Stimulated activated CD4-positive, alpha-beta T cell treated with anti-CD3 and anti-CD28 coated beads, Interleukin-12 subunit alpha, Interleukin-12 subunit beta, amount 100 ng/mL, for 24 hours (primary cell): ENCODE measurements at places on chromosomes 7 and 10.

DNA sequence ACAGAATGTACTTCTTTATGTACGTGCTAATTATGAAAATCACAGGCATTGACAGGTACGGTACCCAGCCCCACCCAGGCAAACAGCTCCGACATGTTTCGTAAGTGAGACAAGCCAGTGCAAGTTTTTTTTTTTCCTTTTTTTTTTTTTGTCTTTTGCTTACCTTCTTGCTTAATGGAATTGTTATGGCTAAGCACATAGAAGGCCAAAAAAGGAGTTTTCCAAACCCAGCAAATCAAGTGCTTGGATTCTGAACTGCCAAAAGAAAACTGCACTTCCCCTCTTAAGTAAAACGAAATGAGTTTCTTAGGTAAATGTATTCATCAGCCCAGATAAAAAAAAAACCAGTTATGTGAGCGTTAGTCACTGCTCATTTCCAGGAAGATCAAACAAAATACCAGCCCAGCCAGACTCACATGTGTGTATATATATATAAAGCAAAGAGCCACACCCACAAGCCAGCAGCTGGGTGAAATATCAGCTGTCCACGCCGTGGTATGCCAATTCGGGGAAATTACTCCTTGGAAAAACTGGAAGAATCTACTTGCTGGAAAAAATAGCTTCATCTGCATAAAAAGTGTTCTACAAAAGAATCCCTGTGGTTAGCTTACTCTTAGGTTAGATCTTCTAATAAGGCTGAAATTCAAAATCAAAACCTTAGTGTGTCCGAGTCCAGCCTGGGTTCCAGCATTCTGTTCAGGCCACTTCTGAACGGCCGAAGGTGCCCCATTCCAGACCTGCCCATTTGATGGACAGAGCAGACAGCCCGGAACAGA is 8.0 kb downstream of the KLF6 start:
- no peak for DNase-seq

GRCh38 chr7:44980393-44981034 is 1.7 kb upstream of the MYO1G start:
- peak; percentile 41 for DNase-seq

DNA sequence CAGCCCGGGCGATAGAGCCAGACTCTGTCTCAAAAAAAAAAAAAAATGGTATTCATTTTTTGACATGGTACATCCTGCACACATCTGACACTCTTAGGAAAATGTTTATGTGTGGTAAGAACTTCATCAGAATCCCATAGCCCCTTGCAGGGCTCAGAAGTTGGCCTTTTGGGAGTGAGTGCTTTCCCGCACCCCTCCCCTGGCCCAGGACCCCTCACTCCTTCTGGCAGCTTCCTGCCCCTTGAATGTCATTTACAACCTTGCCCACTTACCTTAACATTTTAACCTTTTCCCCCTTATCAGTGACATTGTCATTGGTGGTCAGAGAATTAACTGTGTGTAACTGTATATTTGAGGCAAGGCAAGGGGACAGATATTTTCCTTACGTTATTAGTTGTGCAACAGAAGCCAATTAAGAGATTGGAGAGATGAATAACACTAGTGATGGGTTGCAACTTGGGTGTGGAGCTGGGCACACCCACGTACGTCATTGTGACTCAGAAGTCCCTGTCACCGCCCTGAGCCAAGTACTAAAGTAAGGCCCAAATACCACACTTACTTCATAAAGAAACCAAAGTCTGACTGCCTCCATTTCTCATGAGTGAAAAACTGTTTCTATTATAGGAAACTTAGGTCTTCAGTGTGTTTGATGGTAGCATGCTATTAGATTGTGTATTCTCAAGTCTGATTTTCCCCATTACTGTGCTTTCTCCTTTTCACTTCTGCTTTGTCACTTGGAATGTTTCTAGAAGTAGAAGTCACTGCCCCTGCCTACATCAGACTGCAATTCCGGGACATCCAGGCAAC is 31.6 kb downstream of the OGDH start:
- DNase-seq: peak; percentile 68

GRCh38 chr10:88241501-88241900 is 341.6 kb downstream of the RNLS start:
- no peak for DNase-seq

GRCh38 chr10:60384708-60385398 is 4.8 kb downstream of the ANK3 start:
- no peak for DNase-seq

- DNase-seq: no peak
Observed at GRCh38 chr10:99784016-99784726, 1.7 kb downstream of the ABCC2 start.

GRCh38 chr7:93060865-93061264 is 56.9 kb downstream of the SAMD9 start:
- no peak for DNase-seq

DNA sequence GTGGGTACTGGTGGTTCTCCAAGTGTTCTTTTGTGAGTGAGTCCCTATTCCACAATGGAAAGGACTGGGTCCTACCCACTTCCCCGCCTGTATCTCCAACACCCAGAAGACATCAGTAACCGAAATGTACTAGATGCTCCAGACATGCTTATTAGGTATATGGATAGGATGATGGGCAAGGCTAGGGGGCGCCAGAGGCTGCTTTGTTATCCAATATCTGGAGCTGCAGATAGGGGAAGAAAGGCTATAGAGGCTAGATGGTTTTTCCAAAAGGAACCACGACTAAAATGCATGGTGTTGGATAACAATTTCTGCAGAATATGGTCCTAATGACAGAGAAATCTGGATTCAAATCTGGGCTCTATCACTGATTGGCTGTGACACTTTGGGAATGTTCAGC is 56.2 kb upstream of the TM9SF3 start:
- peak; percentile 56 for DNase-seq

GRCh38 chr7:153408360-153409335 is 643.5 kb upstream of the DPP6 start:
- DNase-seq: no peak

- no peak for DNase-seq
Observed at GRCh38 chr7:134792968-134793367, 13.5 kb downstream of the CALD1 start.

GRCh38 chr10:22301193-22301592 is 15.0 kb upstream of the COMMD3 start:
- no peak for DNase-seq

- peak; percentile 55 for DNase-seq
Observed at GRCh38 chr7:1664711-1665548, 5.1 kb upstream of the ELFN1 start.

DNA sequence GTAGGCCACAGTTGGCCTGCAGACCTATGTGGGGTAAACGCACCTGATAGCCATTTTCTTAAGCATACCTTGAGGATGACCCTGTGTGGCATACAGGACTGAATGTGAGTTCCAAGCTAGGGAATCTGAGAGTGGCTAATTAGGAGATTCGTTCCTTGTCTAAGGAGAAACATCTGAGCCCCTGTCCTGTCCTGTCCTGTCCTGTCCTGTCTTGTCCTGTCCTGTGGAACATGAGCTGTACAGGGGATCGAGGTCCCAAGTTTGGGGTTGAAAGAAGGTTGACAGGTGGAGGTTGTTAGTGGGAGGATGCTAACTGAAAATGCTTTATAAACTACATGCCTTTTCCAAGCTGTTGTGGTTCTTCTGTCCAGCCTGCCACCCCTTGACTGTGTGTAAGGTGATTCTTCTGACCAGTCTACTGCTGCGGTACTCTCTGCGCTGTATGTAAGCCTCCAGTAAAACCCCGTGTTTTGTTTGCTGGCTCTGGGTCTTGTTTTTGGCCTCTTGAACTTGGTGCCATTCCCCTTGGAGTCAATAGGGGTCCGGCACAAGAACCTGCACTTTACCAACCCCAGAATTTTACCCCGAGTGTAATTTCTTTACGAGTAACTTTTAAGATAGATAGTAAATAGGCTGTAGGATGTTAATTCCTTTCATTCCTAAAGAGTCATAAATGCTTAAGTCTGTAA is 26.4 kb downstream of the ZNRF2 start:
- no peak for DNase-seq

GRCh38 chr7:68216051-68216450 is 1219.4 kb downstream of the TYW1 start:
- DNase-seq: no peak

GRCh38 chr10:100743626-100744135 is 1.7 kb upstream of the PAX2 start:
- no peak for DNase-seq

- no peak for DNase-seq
Observed at GRCh38 chr7:69753981-69754380, 155.7 kb downstream of the AUTS2 start.

DNA sequence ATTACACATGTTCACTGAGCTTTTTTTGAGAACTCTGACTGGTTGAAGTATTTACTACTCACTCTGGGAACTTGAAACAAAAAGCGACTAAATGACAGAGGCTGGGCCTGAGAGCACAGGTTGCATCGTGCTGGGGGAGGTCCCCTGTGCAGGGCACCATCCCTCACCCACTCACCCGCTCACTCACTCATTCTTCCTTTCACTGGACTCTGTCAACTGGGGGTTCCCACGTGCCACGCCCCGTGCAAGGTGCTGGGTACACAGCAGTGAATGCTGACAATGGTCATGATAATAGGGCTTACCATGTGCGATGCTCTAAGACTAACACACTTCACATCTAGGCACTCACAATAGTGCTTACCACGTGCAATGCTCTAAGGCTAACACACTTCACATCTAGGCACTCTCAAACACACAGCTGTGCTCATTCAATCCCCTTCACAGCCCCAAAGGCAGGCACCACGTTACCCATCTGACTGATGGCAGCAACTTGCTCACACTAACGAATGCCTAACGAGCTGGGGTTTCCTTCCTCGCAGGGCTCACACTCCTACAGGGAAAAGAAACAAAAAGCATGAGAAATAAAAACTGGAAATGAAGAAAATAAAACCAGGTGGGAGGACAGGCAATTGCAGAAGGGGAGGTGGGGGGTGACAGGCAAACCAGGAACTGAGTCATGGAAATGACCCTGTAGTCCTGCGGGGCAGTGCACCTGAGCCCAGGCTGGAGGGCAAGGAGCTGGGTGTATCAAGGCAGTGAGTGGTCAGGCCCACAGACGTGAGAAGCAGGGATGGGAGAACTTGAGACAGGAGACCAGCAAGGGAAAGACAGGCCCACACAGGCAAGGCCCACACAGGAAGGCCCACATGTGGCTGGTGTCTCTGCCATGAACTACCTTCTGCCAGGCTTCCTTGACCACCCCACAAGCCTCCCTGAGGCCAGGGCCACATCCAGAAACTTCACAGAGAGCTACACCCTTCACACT is 147.0 kb upstream of the FAM20C start:
- no peak for DNase-seq

DNA sequence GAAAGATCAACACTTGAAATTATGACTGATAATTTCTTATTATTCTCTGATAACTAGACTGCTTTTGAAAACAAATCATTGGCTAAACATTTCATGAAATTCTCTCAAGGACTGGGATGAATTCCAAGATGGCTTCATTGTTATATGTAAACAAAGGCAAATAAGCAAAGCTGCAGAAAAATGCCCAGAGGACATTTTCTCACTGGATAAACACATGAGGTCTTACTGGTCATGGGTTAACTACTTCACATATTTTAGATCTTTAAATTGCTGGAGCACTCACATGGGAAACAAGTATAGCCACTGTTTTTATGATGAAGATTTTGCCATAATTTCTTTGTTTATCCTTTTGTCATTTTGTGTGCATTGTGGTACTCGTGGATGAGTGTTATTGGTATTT is 239.1 kb downstream of the PHF14 start:
- DNase-seq: no peak

DNA sequence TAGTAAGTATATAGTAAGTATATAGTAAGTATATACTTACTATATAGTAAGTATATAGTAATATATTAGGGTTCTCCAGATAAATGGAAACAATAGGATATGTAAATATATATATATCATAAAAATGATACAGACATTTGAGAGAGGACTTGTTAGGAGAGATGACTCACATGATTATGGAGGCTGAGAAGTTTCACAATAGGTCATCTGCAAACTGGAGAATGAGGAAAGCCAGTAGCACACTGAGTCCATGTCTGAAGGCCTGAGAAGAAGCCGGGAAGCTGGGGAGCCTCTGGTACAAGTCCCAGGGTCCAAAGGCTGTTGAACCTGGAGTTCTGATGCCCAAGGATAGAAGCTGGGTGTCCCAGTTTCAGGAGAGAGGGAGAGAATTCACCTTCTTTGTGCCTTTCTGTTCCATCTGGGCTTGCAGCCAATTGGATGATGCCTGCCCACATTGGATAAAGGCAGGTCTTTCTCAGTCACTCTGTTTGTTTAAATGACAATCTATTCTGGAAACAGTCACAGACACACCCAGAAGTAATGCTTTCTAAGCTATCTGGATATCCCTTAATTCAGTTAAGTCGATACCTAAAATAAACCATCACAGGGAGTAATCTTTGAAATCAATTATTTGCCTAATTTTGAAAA is 205.5 kb upstream of the CDC14C start:
- no peak for DNase-seq

DNA sequence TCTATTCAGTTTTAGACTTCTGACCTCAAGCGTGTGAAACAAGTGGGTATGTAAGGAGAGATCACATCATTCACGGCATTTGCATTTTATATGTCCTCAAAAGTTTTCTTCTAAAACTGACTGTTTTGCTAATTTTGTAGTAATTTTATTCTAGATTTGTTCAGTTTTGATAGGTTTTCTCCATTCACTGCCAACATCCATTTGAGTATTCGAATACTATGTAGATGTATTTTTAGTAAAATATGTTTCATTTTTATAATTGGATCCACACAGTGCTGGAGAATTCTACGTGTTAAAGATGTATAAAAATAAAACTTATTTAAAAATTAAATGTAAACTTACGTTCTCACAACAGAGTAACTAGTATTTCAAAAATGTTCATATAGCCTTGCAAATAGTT is 503.0 kb downstream of the CNTNAP2 start:
- DNase-seq: no peak

- no peak for DNase-seq
Observed at GRCh38 chr7:108203537-108203936, 73.4 kb upstream of the LAMB4 start.

- no peak for DNase-seq
Observed at GRCh38 chr10:44910602-44911001, 535 bp upstream of the TMEM72 start.

GRCh38 chr10:7046615-7047014 is 364.2 kb downstream of the SFMBT2 start:
- no peak for DNase-seq

GRCh38 chr7:2641406-2642393 is 9.9 kb downstream of the TTYH3 start:
- no peak for DNase-seq

GRCh38 chr7:26510231-26510957 is 218.7 kb downstream of the SNX10 start:
- DNase-seq: no peak

GRCh38 chr10:119917777-119918176 is 25.2 kb downstream of the SEC23IP start:
- DNase-seq: no peak

DNA sequence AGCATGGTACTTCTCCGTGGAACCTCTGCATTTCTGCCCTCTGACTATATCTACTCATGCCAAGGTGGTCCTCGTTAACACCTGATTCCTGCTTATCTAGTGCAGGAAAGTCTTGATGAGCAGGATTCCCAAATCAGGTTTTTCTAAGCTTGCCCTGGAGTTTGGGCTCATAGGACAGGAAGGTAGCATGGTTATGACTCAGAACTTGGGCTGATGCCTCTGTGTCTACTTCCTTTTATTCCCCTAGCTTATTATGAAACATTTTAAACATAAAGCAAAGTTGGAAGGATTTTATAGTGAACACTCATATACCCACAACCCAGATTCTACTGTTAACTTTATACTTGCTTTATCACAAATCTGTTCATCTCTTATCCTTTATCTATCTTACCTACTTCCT is 5.6 kb downstream of the SUFU start:
- no peak for DNase-seq
